Bronchial epithelial cell (primary cell): ENCODE measurements at places on chromosomes 12 and 14. TPM values are rescaled to one million over a fixed set of nuclear protein-coding genes. Genes with fewer than 3 reads are reported as not detected.

DNA sequence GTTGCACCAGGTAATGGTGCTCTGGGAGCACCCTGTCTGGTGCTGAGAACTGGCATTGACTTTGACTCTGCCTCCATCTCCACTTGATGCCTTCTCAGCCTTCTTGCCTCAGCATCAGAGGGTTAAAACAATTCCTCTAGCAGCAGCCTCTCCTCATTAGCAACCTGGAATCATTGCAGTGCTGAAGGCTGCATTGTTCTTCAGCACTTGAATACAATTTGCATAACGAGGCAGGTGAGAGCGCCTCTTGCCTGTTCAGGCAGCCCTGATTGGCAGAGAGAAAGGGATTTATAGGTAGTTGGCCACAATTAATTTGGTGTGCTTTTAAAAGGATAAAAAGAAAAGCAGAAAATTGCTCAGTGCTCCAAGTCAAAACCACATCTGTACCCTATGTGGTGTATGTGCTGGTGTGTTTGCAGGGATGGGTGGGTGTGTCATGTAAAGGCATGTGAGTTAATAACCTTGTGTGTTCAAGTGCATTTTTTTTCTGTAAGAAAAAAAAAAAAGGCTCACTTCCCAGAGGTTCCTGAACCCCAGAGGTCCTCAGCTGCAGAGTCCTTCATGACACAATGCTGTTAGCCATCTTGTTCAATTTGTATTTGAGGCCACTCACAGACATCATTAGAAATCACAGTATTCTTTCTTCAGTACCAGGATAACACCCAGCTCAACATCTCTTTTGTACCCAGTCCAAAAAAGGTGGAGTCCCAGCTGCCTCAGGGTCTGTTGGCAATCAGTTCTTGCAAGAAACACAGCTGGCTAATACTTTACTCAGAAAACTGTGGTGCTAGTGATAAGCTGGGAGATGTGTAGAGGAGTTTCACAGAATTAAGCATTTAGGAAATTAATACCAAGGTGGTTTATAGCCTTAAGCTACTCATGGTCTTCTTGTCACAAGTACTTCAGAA, 385.6 kb downstream of the GRIN2B start:
- DNase-seq, result peak; percentile 15

FLVCR2 gene
- 0.79 and 2.8 TPM in 2 replicates for total RNA-seq

GRCh38 chr14:101963052-101963451, 1.3 kb upstream of the DYNC1H1 start:
- DNase-seq, result no peak

DNA sequence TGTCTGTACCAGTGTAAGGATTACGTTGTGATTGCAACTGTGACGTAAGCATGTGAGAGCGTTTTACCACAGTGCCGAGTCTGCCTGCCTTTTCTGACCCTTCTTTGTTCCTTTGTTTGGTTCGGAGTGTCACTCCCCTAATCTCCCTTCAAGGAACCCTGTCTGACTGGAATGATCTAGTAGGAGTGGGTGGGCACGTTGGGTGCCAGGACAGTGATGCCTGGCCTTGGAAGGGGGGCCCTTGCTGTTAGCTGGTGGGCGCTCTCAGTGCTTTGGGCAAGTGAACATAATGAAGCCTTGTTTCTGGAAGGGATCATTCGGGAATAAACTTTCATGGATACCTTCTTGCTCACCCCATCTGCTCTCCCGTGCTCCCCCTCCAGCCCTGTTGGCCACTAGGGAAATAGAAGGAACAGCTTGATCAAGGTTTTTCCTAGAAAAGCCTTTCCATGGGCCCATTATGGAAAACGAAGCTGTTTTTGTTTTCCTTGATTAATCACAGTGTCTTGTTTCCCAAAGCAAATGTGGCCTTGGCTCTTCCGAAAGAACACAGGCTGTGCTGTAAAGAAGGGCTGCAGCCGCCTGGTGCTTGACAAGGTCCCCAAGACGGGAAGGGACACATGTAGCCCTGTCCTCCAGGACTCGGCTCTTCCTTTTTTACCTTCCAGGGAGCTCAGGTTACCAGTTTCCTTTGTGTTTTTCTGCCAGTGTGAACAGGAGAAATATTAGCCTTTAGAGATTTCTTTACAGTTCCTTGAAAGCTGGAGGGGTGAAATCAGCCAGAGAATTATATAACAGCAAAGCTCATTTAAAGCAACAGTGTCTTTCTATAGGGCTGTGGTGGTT, 215.5 kb downstream of the CRADD start:
- no peak for DNase-seq

- peak; percentile 67 for DNase-seq
Measured at GRCh38 chr12:63042646-63043045, 107.7 kb upstream of the PPM1H start.

DNA sequence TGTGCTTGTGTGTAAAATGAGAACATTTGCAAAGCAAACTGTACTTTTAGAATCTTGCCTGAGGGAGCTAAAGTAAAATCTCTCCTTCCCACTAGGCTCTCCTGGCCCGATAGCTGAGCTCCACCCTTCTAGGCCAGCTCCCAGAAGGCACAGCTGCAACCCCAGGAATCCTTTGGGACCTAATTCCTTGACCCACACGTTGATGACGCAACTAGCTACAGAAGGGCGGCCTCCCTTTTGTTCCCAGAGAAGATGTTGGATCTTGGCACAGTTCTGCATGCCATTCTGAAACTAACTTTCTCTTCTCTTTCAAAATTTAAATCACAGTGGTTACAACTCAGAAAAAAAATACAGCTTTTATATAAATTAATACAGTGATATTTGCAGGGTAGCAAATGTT, 268.1 kb downstream of the EGLN3 start:
- no peak for DNase-seq

DNA sequence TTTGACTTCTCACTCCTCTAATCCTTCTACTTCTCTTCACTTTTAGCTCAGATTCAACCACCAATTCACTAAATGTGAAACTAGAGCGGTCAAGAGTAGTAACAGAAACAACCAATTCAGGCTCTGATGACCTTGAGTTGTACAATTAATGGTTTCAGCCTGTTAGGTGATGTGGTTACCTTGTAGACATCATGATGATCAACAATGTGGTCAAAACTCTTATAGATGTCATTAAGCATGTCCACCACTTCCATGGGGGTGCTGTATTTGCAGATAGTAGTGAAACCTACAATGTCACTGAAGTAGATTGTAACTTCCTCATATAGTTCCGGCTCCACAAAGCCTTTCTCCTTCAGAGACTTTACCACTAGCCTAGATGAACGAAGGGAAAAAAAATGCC, 54.1 kb upstream of the PLBD1 start:
- DNase-seq, result no peak

GLT8D2 gene
- 1.0 and 1.3 TPM in 2 replicates for total RNA-seq

DNA sequence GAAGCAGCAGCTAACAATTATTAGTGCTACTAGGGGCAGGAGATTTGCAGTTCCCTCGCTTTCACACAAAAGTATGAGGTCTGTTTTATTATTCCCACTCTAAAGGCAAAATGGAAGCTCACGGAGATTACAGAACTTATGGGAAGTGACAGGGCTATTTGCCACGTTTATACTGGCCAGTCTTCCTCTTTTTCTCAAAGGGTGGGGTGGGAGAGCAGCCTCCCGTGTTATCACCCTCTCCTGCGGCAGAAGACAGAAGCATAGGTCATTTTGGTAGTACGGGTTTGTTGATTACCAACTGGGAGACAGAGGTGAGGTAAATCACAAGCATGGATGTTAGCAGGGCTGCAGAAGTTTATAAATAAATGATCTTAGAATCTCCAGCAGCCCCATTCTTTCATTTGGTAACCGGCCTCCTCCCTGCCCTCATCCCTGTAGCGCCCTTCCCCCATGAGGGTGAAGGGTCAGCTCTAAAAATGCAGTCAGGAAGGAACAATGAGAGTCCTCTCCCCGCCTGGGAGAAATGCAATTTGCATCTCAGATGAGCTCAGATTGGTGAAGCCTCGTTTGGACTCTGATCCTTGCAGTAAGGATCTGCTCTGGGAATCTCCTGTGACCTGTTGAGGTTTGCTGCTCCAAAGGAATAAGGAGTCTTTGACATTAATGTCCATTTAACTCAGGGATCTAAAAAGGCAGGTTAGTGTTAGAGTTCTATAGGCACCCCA, 44.7 kb upstream of the SINHCAF start:
- no peak for DNase-seq

GRCh38 chr12:69569236-69569635, 16.0 kb upstream of the CCT2 start:
- DNase-seq, result peak; percentile 84

- DNase-seq, result no peak
Measured at GRCh38 chr14:92010644-92011043, 29.2 kb downstream of the TRIP11 start.

DNA sequence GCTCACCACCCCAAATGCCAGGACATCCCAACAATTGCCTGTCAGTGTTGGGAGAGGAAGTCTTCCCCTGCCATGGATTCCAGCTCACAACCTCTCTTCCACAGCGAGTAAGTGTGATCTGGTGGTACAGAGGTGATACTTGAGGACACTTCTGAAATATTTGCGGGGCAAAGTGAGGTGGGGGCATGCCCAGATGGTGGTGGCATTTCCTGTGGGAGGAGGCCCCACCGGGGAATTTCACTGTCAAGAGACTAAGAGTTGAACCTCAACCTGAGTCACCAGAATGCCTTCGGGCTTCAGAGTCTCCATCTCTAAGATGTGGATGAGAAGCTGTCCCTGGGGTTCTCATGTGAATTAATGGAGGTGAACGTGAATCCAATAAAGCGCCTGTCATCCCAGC, 122.3 kb upstream of the RFLNA start:
- DNase-seq, result peak; percentile 36

- DNase-seq, result peak; percentile 31
Measured at GRCh38 chr14:86035882-86036281, 505.9 kb downstream of the FLRT2 start.

SYNDIG1L gene
- under 0.01 TPM in 1 of 2 replicates, not detected in the other for total RNA-seq

DNA sequence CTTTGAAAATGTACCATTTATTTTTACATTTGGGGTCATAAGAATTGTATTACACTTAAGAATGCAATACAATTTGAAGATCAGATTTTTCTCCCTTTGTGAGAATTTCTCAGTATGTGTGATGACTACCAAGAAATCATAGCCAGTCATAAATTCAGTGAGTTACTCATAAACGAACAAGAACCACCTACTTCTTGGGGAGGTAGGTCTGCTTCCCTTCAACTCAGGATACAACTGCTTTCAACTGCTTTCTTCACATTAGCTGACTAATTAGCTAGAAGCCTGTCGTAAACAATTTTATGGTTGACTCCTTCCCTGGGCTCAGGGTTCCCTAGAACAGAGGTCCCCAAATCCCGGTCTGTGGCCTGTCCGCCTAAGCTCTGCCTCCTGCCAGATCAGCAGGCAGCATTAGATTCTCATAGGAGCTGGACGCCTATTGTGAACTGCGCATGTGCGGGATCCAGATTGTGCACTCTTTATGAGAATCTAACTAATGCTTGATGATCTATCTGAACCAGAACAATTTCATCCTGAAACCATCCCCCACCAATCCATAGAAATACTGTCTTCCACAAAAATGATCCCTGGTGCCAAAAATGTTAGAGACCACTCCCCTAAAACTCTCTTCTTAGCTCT, 3.7 kb downstream of the ANG start:
- no peak for DNase-seq

WSCD2 gene
- total RNA-seq, result not detected in 2 replicates

DNA sequence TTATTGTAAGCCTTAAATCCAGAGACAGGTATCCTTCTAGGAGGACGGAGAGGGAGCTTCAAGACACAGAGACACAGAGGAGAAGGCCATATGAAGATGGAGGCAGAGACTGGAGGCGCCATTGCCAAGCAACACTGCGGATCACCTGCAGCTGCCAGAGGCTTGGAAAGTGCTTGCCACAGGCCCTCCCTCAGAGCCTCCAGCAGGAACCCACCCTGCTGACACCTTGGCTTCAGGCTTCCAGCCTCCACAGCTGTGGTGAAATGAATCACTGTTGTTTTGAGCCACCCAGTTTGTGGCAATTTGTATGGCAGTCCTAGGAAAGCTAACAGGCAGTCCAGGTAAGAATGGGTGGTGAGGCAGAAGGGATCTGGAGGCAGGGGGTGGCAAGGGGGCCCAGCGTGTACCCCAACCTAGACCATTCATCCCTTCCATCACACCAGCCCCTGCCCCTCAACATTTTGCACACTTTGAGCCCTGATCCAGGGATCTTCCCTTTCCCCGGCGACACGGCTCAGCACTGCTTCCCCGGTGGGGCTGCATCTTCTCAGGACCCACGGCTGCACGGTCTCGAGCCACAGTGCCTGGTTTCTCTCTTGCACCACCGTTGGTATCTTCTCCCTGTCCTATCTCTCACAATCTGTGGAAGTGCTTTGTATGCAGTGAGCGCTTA, 22.3 kb upstream of the BCDIN3D start:
- no peak for DNase-seq

RAD9B gene
- 0.26 TPM in 2 replicates for total RNA-seq

CLEC14A gene
- total RNA-seq, result not detected in 2 replicates

GRCh38 chr12:67795236-67795635, 146.7 kb downstream of the DYRK2 start:
- no peak for DNase-seq
